T-helper 1 cell (primary cell): ENCODE measurements at places on chromosomes 12 and 14.

GRCh38 chr12:109592905-109593272 lies 19.3 kb downstream of the MVK start:
- no peak for DNase-seq

DNA sequence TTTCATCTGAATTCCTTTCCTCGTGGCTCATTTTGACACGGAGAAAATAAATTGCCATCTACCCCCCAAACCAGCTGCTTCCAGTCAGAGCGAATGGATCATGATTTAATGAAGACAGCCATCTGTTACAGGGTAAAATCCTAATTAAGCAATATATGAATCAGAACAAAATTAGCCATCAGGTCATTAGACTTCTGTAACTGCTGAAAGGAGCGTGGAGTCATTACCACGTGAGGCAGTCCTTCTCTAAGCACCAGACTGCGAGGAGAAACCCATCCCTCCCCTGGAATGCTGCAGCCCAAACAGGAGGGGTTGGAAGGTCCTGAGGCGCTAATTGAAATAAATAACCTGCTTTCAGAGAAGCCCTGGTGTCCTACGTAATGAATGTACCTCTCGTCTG lies 51.1 kb upstream of the TCL1A start:
- DNase-seq: no peak

DNA sequence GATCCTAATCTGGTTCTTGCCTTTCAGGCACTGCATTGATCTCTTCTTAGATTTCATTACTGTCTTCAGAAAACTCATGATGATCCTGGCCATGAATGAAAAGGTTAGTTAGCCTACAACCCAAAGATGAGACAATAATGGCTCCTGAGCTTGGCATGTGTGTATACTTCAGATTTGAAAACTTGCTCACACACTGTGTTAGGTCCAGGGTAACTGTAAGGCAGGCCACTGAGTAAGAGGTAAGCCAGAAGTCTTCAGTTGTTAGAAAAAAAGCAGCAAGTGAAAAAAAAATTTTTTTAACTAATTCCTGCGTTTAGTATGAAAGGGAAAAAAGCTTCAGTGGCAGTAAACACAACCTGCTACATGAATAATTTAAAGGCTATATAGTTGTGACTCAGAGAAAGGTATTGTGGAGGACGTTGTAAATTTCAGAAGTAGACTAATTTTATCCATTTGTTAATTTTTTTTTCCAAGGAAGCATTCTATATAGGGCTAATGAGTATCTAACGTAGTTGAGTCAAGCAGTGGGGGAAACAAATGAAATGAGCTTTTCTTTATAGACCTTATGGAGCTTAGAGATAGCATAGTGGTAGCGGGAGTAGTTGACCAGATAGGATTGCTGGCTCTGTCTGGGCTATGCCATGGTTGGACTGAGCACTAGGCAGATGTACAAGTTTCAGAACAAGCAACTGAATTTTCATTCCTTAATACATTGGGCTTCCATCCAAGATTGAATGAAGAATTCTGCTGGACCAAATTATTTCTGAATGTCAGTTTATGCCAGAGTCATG lies 20.5 kb downstream of the TMBIM6 start:
- DNase-seq: no peak

GRCh38 chr12:89064151-89064550 lies 288.1 kb downstream of the DUSP6 start:
- DNase-seq: no peak

GRCh38 chr12:5655120-5655519 lies 223.2 kb downstream of the NTF3 start:
- DNase-seq: no peak

DNA sequence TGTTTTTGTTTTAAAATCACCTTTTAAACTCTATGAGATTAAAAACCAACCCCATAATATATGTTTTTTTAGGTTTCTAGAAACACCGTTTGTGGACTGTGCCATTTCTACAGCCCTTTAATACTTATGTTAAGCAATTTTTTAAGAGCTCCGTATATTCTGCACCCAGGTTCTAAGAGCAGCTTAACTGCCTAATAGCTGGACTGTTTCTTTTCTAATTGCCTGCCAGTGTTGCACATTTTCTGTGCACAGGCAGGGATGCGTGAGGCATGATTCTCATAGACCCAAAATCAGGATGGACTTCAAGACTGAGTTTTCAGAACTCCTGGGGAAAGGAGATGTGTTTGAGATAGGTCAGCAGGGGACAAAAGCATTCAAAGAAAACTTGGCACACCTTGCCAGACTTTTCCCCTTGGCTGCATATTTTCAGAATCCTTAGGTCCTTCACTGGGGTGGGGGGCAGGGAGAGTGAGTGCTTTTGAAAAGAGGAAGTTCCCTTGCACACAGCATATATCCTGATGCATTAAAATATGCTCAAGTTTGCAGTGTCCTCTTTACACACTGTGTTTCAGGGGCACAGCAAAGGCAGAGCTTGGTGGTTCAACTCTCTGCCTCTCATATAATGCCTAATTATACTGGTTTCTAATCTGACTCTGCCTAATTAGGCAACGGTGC lies 27.9 kb downstream of the TMEM30B start:
- no peak for DNase-seq

GRCh38 chr14:64806202-64806861 lies 73.4 kb downstream of the SPTB start:
- DNase-seq: no peak

DNA sequence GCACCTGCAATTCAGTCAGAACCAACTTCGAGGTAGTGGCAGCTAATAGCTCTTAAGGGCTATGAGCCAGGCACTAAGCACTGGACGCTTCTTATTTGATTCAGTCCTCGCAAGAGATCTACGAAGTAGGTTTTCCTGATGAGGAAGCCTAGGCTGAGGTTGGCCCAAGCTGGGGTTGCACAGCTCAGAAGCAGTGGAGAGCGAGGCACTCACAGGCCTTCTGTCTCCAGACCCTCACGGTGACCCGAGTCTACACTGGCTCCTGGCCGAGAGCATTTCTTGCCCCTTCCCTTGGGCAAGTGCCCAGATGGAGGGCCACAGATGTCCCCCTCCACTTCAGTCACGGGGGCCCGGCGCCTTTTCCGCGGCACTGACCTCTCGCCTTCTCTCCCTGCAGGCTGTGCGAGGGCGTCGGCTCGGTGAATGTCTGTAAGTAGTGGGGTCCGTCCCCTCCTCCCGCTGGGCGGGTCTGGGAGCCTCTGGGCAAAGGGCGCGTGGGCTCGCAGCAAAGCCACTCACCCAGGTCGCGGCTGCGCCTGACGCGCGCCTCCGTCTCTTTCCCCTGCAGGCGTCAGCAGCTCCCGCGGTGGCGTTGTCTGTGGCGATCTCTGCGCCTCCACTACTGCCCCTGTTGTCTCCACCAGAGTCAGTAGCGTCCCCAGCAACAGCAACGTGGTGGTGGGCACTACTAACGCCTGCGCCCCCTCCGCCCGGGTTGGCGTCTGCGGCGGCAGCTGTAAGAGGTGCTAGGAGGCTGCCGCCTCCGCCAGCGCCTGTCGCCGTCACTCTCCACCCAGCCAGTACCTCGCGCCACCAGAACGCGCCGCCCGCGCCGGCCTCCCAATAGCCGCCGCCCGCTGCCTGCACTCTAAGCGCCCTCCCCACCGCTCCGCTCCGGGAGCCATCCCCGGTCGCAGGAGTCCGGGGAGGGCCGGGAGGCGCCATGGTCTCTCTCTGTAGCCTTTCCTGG lies 13.1 kb downstream of the KRT83 start:
- no peak for DNase-seq

DNA sequence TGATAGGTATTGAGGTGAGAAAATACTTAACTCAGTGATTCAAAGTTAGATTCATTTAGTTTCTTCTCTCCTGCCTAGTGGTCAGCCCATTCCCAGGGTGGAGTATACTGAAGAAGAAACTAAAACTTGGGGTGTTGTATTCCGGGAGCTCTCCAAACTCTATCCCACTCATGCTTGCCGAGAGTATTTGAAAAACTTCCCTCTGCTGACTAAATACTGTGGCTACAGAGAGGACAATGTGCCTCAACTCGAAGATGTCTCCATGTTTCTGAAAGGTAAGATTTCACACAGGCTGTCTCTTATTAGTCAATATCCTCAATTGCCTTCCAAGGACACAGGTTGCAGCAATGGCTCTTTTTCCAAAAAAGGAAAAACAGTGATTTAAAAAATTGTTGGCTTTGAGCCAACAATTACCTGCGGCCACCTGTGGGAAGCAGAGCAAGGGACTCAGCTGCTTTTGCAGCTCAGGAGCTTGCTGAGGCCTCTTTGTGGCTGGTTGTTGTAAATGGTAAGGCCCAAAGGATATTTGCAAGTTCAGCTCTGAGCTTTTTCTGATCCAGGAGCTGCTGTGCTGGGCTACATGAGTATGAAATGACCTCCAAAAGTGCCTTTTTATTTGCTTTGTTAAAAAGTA lies 33.9 kb downstream of the TPH2 start:
- DNase-seq: no peak

DNA sequence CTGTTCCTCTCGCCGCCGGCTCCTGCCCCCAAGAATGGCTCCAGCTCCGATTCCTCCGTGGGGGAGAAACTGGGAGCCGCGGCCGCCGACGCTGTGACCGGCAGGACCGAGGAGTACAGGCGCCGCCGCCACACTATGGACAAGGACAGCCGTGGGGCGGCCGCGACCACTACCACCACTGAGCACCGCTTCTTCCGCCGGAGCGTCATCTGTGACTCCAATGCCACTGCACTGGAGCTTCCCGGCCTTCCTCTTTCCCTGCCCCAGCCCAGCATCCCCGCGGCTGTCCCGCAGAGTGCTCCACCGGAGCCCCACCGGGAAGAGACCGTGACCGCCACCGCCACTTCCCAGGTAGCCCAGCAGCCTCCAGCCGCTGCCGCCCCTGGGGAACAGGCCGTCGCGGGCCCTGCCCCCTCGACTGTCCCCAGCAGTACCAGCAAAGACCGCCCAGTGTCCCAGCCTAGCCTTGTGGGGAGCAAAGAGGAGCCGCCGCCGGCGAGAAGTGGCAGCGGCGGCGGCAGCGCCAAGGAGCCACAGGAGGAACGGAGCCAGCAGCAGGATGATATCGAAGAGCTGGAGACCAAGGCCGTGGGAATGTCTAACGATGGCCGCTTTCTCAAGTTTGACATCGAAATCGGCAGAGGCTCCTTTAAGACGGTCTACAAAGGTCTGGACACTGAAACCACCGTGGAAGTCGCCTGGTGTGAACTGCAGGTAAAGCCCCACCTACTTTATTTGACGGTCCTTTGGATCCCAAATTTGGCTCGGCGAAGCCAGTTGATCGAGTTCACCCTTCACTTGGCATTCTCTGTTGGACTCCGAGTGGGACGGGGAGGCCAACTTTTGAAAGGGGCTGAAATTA lies 1.5 kb downstream of the WNK1 start:
- peak; percentile 40 for DNase-seq

DNA sequence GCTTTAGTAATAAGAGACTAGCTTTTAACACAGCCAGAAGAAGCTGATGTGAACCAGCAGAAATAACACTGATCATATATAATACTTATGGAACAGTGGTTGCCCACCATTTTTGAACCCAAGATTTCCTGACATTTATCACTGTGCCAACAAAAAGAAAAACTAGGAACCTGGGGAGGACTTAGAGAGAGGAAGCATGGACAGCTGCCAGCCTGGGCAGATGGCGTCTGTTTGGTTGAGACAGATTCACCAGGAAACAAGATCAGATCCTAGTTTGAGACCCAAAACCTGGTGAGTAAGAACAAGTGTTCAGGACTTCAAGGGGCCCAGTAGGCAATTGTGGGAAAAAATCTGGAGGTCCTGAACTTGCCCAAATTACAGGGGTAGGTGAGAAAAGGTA lies 95.3 kb downstream of the BICD1 start:
- no peak for DNase-seq

DNA sequence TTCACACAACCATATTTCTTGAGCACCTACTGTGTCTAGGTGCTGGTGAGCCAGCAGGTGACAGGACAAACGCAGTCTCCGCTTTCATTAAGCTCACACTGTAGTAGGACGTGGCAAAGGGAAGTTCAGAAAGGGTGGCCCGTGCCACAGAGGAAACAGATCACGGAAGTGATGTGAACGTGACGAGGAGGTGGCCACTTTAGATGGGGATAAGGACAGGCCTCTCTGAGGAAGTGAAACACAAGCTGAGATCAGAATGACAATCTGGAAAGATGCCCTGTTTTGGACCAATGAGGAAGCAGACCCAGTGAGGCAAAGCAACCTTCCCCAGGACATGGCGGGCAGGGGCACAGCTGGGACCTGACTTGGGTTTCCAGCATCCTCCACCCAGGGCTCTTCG lies 127.4 kb upstream of the PRMT8 start:
- no peak for DNase-seq

GRCh38 chr14:53368711-53369201 lies 215.6 kb upstream of the DDHD1 start:
- no peak for DNase-seq

DNA sequence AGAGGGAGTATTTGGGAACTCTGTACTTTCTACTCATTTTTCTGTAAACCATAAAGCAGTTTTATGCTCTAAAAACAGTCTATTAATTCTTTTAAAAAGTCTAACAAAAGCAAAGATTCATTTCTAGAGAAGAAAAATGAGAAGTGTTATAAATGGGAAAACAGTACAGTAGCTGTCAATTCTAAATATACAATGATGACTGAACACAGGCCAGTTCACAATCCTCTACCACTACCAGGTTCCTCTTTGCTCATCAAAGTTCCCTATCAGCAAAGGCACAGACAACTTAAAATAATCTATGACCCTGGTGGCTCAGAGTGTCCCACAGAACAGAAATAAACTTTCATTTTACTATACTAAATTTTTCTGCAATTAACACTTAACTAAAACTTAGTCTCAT lies 12.5 kb downstream of the NAA25 start:
- DNase-seq: no peak

DNA sequence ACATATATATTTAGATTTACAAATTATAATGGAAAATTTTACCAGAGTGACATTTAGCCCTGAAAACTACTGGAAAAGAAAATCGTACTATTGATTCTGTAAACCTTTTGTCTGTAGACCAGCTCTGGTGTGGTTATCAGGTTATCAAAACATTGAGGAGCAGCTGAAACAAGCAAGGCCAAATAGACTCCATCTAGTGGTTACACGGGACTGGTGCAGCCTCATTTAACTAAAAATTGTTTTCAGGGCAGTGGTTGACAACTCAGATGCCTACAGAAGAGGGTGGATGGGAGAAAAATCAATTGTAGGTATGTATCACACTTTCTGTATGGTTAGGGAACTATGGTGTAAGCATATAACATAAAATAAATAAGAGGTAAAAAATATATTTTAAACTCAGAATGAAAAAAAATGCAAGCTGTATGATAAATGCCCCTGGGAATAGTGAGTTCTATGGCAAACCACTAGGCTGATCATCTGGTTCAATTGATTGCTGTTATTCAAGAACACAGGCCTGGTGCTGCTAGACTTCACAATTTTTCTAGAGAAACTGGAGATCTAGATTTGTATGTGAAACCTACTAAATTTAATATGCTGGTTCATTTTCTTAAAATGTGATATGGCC lies 51.2 kb downstream of the ACSS3 start:
- no peak for DNase-seq

DNA sequence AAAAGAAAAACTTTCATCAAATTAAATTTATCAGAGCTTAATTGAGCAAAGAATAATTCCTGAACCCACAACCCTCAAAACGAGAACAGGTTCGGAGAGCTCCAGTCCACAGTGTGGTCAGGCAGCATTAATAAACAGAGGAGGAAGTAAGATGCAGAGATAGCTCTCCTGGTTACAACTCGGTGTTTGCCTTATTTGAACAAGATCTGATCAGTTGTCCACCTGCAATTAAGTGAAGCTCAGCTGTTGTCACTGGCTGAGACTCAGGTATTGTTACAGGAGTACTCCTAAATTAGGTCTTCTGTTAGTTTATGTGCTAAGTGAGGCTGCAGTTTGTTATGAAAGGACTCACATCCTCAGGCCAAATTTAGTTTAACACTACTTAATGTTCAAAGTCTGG lies 451.4 kb upstream of the PDE3A start:
- DNase-seq: no peak
